Mesendoderm (in vitro differentiated cells): ENCODE measurements at places on chromosomes 2 and 18.

DNA sequence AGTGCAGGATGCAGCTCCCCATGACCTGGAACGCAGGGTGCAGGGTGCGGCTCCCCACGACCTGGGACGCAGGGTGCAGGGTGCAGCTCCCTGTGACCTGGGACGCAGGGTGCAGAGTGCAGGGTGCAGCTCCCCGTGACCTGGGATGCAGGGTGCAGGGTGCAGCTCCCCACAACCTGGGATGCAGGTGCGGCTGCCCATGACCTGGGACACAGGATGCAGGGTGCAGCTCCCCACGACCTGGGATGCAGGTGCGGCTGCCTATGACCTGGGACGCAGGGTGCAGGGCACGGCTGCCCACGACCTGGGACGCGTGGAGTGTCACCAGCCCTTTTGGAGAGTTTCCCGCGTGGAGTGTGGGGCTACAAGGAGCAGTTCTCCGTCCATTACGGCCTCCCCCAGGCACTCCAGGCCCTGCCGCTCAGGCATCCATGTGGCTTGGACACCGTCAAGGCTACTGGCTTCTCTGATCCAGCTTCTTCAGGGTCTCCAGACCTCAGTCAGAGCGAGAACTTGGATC, 38.7 kb downstream of the PXDN start:
- DNase-seq: no peak

GRCh38 chr2:42978887-42979415, 186.6 kb upstream of the HAAO start:
- no peak for DNase-seq

DNA sequence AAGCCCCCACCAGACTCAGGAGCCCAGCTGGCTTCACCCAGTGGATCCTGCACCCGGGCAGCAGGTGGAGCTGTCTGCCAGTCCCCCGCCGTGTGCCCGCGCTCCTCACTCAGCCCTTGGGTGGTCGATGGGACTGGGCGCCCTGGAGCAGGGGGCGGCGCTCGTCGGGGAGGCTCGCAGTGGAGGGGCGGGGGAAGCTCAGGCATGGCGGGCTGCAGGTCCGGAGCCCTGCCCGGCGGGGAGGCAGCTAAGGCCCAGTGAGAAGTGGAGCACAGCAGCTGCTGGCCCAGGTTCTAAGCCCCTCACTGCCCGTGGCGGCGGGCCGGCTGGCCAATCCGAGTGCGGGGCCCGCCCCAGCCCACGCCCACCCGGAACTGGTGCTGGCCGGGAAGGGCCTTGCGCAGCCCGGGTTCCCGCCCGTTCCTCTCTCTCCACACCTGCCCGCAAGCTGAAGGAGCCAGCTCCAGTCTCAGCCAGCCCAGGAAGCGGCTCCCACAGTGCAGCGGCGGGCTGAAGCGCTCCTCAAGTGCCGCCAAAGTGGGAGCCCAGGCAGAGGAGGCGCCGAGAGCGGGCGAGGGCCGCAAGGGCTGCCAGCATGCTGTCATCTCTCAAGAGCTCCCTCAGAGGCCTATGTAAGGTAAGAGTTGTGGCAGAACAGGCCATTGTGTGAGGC, 1307.8 kb upstream of the TMEFF2 start:
- peak; percentile 76 for DNase-seq

DNA sequence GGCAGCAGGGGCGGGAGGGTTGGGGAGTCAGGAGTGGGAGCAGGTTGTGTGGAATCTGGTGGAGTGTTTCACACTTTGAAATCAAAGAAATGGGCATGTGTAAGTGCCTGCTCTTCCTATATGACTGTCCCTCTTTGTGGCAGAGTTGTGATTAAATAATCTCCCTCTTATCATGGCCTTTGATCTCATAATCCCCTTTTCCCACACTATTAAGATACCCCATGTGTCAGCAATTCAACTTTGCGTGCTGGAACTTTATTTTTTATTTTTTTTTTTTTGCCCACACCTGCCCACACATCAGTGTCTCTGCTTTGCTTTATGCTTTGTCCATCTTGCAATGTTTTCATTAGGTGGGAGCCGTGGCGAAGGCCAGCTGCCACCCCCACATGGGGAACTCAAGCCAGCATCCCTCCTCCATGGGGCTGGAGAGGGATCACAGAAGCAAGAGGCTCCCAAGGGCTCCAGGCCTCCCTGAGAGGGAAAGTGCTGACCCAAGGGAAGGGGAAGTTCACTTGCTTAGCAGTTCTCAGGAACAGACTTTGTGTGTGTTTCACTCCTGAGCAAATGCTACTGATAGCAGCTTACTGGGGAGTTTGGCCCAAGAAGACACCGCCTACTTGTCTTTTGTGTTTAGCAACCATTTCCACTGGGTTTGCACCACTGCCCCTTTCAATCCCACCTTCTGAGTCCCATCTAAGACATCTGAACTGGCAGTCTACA, 243.4 kb downstream of the BCL11A start:
- DNase-seq: no peak

GRCh38 chr2:157875641-157876065, 477 bp downstream of the ACVR1 start:
- DNase-seq: peak; percentile 55

GRCh38 chr2:113021312-113021711, 16.1 kb downstream of the IL36A start:
- DNase-seq: no peak

- no peak for DNase-seq
These were observed 39.6 kb downstream of the RTTN start for GRCh38 chr18:70165936-70166335.

DNA sequence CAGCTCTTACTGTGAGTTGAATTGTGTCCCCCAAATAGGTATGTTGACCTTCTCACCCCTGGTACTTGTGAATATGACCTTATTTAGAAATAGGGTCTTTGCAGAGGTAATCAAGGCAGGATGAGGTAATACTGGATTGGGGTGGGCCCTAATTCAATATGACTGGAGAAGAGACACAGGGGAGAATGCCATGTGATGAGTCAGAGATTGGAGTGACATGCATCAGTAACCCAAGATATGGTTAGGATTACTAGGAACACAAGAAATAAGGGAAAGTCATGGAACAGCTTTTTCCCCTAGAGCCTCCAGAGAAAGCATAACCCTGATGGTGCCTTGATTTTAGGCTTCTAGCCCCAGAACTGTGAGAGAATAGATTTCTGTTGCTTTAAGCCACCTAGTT, 37.0 kb upstream of the ATP5MC3 start:
- peak; percentile 3 for DNase-seq

- no peak for DNase-seq
These were observed 26.2 kb downstream of the ADI1 start for GRCh38 chr2:3492951-3493614.

GRCh38 chr2:133360882-133361281, 207.4 kb downstream of the NCKAP5 start:
- no peak for DNase-seq

DNA sequence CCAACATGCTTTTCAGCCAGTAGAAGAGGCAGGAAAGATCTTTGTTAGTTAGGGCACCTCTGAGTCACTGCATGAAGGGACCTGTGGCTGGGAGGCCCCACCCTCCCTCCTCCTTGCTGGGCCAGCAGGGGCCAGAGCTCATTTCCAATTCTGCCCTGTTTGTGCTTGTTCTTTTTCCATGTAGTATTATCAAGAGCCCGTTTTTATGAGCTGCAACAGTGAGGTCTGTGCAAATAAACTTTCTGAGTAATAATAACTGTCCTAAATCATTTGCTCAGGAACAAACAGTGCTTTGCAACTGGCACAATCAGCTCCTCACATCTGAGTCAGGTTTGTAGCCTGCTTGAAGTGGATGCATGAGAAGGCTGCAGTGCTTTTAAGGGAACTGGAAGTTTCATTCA, 128.0 kb downstream of the ARL4C start:
- DNase-seq: peak; percentile 45

- DNase-seq: peak; percentile 84
These were observed 1250.1 kb upstream of the GYPC start for GRCh38 chr2:125405816-125406215.

GRCh38 chr18:74456349-74457042, 612 bp downstream of the DIPK1C start:
- DNase-seq: peak; percentile 17
